ENCODE measurements at places on chromosomes 1 and 21.

GRCh38 chr1:208115924-208116640 is 128.1 kb downstream of the PLXNA2 start:
- DNase-seq = no peak

- DNase-seq = no peak
Observed at GRCh38 chr1:221612047-221612777, 129.7 kb downstream of the DUSP10 start.

- no peak for DNase-seq
Observed at GRCh38 chr1:33060579-33061083, 20.3 kb upstream of the AZIN2 start.

DNA sequence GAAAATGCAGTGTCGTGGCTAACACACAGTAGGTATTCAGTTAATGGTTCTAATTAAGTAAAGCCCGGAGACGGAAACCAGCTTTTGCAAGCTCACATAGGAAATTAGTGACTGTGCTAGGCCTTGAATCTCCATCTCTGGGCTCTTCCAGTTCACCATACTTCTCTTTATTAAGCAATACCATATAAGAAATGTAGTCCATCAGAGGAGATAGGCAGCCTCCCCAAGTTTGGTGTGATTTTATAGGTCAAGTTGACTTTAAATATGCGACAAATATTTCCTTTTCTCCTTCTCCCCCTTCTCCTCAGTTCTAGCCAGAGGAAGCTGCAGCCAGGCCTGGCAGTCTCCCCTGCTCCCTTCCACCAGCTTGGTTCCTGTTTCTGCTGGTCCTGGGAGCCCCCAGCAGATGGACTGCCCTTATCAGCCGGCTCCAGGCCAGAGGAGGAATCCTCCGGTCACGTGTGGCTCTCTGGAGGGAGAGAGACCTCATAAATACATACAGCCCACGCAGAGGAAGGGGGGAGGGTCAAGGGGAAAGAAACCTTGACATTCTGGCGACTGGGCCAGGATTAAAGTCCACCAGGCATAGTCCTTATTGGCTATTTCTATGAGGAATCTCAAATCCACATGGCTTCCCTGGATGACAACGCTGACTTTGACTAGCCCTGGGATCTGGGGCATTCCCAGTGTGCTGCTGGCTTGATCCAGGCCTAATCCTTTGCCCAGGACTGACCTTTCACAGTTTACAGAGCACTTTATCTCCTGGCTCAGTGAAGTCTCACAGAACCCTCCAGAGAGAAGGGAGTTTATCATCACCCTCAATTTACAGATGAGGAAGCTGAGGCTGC is 115.1 kb upstream of the JUN start:
- no peak for DNase-seq

DNA sequence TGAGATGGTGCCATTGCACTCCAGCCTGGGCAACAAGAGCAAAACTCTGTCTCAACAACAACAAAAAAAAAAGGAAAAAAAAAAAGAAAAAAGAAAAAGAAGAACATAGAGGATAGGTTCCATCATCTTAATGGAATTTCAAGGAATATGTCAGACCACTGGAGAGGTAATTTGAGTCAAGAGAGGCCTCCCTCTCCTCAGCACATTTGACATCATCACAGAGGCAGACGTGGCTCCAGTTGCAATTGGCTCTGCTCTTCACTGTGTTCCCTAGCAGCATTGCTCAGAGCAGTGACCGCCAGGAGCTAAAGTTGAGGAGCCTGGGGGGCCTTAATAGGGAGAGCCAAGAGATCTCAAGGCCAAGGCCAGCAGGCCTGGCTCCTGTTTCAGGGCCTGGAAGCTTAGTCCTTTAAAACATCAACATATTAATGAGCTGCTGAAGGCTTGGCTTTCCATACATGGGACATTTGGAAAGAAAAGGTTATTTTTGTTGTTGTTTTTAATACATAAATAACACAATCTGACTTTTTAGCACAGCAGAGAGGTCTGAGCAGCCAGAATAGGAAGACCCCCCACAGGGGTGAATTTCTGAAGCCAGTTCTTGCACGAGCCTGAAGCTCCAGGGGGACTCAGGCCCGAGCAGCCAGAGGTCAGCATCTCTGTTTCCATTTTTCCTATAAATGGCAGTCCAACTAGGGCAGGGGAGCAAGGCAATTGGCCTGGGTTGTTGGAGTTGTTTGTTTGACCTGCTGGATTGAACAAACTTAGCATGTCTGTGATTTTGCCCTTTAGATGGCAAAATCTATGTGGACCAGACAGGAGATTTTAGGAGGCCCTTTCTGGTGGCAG is 118.3 kb upstream of the FGGY start:
- no peak for DNase-seq

DNA sequence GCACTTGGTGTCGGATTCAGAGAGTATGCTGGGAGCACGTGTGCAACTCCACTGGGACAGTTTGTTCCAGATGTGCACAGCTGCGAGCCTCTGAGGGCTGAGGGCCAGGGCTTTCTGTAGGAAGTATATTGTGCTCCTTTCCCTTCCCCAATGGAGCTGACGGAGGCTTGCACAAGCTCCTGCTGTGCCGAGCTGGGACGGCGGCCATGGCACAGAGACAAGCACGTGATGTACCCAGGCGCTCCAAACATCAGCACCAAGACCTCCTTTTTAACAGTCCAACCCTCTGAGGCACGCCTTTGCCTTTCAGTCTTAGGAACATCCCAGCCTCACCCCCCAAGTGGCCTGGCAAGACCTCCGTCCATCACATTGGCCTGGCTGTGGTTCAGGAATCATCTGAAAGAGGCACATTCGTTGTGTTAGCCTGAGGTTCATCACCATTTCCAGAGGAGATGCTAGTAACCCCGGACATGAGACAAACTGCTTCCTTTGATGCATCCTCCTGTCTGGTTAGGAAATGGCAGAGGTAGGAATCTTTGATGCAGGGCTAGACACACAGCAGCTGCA is 339.2 kb upstream of the KAZN start:
- no peak for DNase-seq
